Esophagus muscularis mucosa (tissue), 4 donors: ENCODE measurements at places on chromosomes 16 and 17.

DNA sequence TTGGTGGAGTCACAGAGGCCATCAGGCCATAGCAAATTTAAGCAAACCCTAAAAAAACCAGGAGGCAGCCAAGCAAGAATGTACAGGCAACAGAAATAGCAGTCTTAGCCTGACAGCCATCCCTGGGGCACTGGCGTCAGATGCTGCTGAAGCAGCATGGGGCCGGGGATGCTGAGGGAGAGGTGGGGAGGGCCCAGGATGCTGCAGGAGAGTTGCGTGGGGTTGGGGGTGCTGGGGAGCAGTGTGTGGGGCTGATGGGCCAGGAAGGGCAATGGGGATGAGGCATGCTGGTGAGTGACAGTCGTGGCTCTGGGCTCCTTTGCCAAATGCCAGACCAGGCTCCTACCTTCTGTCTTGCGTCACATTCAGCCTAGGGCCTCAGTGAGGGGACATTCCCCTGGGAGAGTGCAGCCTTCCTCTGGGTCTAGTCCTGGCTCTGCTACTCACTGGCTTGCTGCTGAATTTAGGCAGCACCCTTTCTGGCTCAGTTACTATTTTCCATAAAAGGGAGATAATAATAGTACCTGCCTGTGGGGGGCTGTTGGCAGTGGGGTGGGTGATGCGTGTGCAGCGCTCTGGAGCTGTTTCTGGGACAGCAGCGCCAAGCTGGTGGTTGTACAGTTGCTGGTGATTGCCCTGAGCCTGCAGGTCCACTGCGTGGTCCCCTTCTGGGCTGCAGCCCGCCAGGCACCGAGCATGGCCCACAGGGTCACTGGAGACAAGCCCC, 88.1 kb downstream of the AMFR start:
- DNase-seq, result no peak

- DNase-seq, result no peak
Measured at GRCh38 chr16:87531418-87531817, 38.6 kb upstream of the ZCCHC14 start.

- no peak for DNase-seq
Measured at GRCh38 chr16:77191259-77191969, 424 bp downstream of the MON1B start.

GRCh38 chr17:61470530-61471136, 18.4 kb downstream of the TBX4 start:
- no peak for DNase-seq

GRCh38 chr17:74864866-74865395, 5.2 kb upstream of the GRIN2C start:
- peak; percentile 96 for DNase-seq
